ENCODE measurements at places on chromosomes 13 and 19. TPM values are rescaled to one million over a fixed set of nuclear protein-coding genes. Genes with fewer than 3 reads are reported as not detected.

The CTXN1 gene
- not detected for total RNA-seq

DNA sequence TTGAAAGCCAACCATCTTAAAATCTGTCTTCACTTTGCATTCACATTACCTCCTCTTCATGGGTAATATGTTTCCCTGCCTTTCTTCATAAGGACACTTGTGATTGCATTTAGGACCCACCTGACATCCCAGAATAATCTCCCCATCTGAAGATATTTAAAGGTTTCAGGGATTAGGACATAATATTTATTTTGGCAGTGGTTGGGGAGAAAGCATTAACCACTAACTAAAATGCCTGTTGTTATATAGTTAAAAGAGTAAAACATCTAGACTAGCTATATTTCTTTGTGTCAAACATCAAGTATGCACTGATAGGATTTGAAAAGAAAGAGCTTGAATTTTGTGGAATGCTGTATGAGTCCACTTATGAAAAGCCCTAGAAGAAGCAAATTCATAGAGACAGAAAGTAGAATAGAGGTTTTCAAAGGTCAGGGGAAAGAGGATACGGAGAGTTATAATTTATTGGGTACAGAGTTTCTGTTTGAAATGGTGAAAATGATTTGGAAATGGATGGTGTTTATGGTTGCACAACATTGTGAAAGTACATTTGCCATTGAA, 457.7 kb upstream of the SPRY2 start:
- no peak for DNase-seq

DNA sequence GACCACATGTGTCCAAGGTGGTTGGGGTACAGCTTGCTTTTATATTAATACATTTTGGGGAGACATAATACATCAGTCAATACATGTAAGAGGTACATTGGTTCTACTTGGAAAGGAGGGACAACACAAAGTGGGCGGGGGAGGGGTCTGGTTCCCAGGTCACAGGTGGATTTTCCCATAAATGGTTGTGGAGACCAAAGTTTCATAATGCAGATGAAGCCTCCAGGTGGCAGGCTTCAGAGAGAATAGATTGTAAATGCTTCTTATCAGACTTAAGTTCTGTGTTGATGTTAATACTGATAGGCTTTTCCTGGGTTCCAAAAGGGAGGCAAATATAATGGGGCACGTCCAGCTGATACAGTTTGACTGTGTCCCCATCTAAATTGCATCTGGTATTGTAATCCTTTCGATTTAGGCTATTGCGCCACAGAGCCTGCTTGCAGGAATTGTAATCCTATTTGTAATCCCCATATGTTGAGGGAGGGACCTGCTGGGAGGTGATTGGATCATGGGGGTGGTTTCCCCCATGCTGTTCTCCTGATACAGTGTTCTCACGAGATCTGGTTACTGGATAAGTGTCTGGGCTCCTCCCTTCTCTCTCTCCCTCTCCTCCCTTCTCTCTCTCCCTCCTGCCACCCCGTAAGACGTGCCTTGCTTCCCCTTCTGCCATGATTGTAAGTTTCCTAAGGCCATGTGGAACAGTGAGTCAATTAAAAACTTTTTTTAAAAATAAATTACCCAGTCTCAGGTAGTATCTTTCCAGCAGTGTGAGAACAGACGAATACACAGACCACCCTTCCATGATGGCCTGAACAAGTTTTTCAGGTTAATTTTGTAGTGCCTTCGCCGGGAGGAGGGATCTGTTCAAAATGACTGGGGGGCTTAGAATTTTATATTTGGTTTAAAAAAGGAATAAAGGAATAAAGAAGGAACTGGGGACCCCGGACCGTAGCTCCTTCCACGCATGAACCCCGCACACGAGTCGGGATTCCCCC, 44.9 kb downstream of the ZNF823 start:
- no peak for DNase-seq

DNA sequence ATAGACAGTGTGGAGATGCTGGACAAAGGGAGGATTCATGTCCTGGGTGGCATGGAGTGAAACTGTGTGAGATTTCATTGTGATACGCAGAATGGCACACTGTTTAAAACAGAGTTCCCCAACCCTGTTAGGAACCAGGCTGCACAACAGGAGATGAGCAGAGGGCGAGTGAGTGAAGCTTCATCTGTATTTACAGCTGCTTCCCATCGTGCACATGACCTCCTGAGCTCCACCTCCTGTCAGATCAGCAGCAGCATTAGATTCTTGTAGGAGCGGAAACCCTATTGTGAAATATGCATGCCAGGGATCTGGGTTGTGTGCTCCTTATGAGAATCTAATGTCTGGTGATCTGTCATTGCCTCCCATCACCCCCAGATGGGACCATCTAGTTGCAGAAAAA, 72.5 kb downstream of the RAP2A start:
- no peak for DNase-seq

- no peak for DNase-seq
Measured at GRCh38 chr19:8332976-8333766, 9.9 kb downstream of the KANK3 start.

DNA sequence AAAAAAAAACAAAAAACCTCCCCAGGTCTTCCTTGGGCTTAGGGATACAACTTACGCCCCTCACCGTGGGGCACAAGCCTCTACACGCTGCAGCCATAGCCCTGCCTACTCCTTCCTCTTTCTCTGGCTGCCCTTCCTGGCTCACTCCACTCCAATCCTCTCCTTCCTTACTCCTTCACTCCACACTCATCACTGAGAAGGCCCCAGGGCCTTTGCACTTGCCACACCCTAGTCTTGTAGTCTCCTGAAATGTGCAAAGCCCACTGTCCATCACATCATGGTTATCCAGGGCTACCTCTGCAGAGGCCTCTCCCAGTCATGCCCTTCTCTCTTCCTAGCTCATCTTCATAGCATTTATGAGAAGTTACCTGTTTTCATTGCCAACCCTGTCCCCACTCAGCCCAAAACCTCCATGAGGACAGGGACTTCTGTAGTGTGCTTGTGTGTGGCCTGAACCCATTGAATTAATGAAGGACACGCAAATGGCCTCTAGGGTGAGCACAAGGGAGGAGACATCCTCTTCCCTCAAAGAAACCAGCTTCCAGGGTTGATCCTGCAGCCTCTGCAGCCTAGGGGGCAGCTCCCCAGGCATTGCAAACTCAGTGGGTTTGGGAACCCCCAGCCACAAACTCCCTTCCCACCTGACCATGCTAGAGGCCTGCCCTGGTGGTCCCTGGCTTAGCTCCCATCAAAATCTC, 7.9 kb upstream of the HSH2D start:
- DNase-seq, result no peak

The SHISA7 gene
- total RNA-seq, result not detected

The C1QTNF9 gene
- total RNA-seq, result not detected

GRCh38 chr13:99477493-99477892, 23.8 kb upstream of the TM9SF2 start:
- no peak for DNase-seq

The GRIK5 gene
- 0.44 TPM for total RNA-seq

Data from activated naive CD8-positive, alpha-beta T cell treated with anti-CD3 and anti-CD28 coated beads, Interleukin-2, amount 10 ng/mL, durations not matched to agents 7 days and 5 days (primary cell).